ENCODE measurements at places on chromosomes 4 and X. TPM values are rescaled to one million over a fixed set of nuclear protein-coding genes. Genes with fewer than 3 reads are reported as not detected.

GRCh38 chr4:83759611-83760010 lies 223.7 kb downstream of the GPAT3 start:
- H3K27ac ChIP-seq = no peak overlapping the region
- DNase-seq = no peak
- peaks cover 4% of the 10 kb centered on the region for H3K4me1 ChIP-seq
- H3K4me3 ChIP-seq = no peak overlapping the region

GRCh38 chrX:12013211-12013618 lies 125.1 kb upstream of the FRMPD4 start:
- no peaks in the 10 kb centered on the region for H3K36me3 ChIP-seq
- H3K4me3 ChIP-seq = no peak overlapping the region
- no peaks in the 10 kb centered on the region for H3K4me1 ChIP-seq
- H3K27me3 ChIP-seq = no peaks in the 10 kb centered on the region
- H3K27ac ChIP-seq = no peak overlapping the region

GRCh38 chrX:139211568-139212182 lies 318.9 kb upstream of the F9 start:
- no peak overlapping the region for H3K4me3 ChIP-seq
- H3K27ac ChIP-seq = no peak overlapping the region
- no peaks in the 10 kb centered on the region for H3K4me1 ChIP-seq
- no peak for DNase-seq
- no peaks in the 10 kb centered on the region for H3K36me3 ChIP-seq
- no peaks in the 10 kb centered on the region for H3K27me3 ChIP-seq

DNA sequence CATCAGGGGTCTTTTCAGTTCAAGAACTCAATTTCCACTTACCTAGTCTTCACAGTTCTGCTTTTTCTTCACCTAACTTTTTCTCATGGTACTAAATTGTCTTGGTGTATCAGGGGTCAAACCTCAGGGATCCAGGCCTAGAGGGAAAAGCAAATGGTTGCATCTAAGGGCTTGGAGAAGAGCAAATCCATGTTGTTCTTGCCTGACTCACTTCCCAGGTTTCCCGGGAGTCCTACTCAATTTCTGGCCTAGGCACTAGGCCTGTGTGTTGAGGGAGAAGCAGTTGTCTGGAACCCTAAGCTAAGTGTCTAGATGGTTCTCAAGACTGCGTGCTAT lies 191.9 kb upstream of the STK26 start:
- H3K27me3 ChIP-seq = no peaks in the 10 kb centered on the region
- H3K27ac ChIP-seq = peak overlapping the region; percentile 34
- no peaks in the 10 kb centered on the region for H3K36me3 ChIP-seq
- DNase-seq = no peak
- no peaks in the 10 kb centered on the region for H3K4me1 ChIP-seq
- H3K4me3 ChIP-seq = peak overlapping the region; percentile 20

The ZNF732 gene
- total RNA-seq = 2.3 TPM

The NPY5R gene
- total RNA-seq = 1.4 TPM

DNA sequence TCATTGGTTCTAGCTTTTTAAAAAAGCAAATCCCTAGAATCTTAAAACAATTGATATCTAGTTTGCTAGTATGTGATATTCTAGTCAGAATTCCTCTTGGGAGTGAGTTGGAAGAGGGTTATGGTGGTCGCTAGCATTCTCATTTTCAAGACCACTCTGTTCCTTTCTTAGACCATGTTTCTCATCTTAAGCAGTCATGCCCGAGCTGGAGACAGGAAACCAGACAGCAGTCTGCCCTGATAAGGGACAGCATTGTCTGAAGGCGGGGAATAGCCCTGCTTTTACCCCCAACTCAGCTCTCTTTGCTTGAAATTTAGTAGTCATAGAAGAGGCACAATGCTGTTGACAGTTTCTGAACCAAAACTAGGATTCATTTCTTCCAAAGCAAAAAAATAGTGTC lies 5.2 kb downstream of the KLF3 start:
- H3K36me3 ChIP-seq = no peaks in the 10 kb centered on the region
- no peak for DNase-seq
- H3K4me1 ChIP-seq = peaks cover 68% of the 10 kb centered on the region
- peak overlapping the region; percentile 100 for H3K27ac ChIP-seq
- no peaks in the 10 kb centered on the region for H3K27me3 ChIP-seq

The PRKX gene
- total RNA-seq = 42.2 TPM

DNA sequence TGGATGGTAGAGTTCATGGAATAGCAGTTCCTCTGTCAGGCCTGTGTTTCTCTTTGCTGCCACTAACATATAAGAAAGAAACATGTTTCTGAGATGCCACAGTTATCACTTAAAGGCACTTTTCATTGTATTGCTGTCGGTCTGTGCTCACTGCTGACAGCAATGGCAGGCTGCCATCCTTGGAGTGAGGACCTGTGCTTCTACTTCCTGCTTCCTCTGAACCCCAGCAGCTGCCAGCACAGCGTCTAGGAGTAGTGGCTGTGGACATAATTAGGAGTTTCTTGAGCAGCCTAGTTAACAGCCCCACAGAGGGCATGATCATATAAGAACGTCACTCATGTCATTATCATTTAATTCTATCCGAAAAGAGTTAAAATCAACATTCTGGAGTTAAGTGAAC lies 30.5 kb downstream of the F11 start:
- no peak overlapping the region for H3K27ac ChIP-seq
- no peak overlapping the region for H3K4me3 ChIP-seq
- peaks cover 26% of the 10 kb centered on the region for H3K27me3 ChIP-seq
- no peak for DNase-seq
- H3K4me1 ChIP-seq = peaks cover 4% of the 10 kb centered on the region
- no peaks in the 10 kb centered on the region for H3K36me3 ChIP-seq

- no peak for DNase-seq
- H3K27ac ChIP-seq = no peak overlapping the region
- H3K27me3 ChIP-seq = no peaks in the 10 kb centered on the region
- no peaks in the 10 kb centered on the region for H3K36me3 ChIP-seq
- H3K4me1 ChIP-seq = no peaks in the 10 kb centered on the region
Observed at GRCh38 chr4:178255172-178255571, 812.9 kb upstream of the AGA start.

- H3K27me3 ChIP-seq = no peaks in the 10 kb centered on the region
- no peak overlapping the region for H3K4me3 ChIP-seq
- no peak for DNase-seq
- peak overlapping the region; percentile 51 for H3K27ac ChIP-seq
- H3K36me3 ChIP-seq = no peaks in the 10 kb centered on the region
- H3K4me1 ChIP-seq = peaks cover 19% of the 10 kb centered on the region
Observed at GRCh38 chr4:113684534-113685091, 76.9 kb downstream of the CAMK2D start.

The CABS1 gene
- not detected for total RNA-seq

- no peaks in the 10 kb centered on the region for H3K36me3 ChIP-seq
- no peak overlapping the region for H3K27ac ChIP-seq
- peaks cover 8% of the 10 kb centered on the region for H3K27me3 ChIP-seq
- DNase-seq = no peak
- H3K4me1 ChIP-seq = peaks cover 14% of the 10 kb centered on the region
- H3K4me3 ChIP-seq = no peak overlapping the region
Observed at GRCh38 chr4:48907706-48908477, 1.3 kb upstream of the OCIAD2 start.

The KCNIP4 gene
- not detected for total RNA-seq

- DNase-seq = no peak
- no peaks in the 10 kb centered on the region for H3K27me3 ChIP-seq
- H3K36me3 ChIP-seq = no peaks in the 10 kb centered on the region
- H3K27ac ChIP-seq = no peak overlapping the region
- H3K4me1 ChIP-seq = no peaks in the 10 kb centered on the region
- no peak overlapping the region for H3K4me3 ChIP-seq
Observed at GRCh38 chrX:121869876-121870477, 822.6 kb downstream of the GLUD2 start.

DNA sequence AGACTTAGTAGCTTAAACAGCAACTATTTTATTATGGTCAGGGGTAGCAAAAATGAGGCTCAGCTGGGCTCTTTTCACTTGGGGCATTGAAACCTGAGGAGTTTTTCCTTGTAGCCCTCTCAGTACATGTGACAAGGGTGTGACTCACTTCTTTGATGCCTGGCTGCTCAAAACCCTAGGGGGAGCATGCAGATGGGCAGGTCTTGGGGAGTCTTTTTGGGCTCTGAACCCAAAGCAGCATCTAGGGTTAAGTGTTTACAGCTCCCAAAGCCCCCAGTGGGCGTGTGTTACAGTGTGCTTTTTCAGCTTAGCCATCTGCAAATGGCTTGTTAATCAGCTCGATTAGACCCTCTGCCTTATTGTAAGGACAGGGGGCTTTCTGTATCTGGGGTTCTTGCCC lies 1752.7 kb downstream of the PCDH7 start:
- no peak overlapping the region for H3K4me3 ChIP-seq
- no peaks in the 10 kb centered on the region for H3K36me3 ChIP-seq
- no peak for DNase-seq
- no peaks in the 10 kb centered on the region for H3K4me1 ChIP-seq
- no peaks in the 10 kb centered on the region for H3K27me3 ChIP-seq

The ARHGAP6 gene
- 6.7 TPM for total RNA-seq

The NIPAL1 gene
- total RNA-seq = 19.2 TPM

DNA sequence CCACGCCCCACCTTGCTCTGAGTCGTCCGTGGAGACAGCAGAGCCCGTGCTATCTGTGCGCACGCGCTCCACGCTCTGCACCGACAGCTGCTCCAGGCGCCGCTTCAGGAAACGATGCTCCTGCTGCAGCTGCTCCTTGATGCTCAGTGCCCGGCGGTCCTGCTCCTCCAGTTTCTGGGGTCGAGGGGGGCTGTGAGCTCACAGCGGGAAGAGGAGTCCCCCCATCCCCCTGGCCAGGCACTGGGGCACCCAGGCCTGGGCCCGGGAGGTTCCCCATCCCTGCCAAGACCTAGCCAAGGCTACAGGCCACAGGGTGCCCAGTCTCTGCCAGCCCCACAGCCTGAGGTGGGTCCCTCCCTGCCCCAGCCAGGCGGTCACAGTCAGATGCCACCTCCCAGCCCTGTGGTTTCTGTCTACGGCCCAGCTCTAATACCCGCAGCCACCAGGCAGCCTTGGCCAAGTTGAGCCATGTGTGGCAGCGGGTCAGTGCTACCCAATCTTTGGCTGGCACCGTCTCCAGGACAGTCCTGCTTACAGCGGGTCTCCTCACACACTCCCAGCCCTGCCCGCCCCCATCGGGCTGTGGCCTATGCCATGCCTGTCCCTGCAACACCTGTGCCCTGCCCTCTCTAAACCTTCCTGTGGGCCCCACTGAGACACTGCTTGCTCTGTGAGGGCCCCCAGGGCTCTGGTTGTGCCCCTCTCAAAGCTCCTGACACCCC lies 9.3 kb upstream of the HAUS3 start:
- no peaks in the 10 kb centered on the region for H3K27me3 ChIP-seq
- no peak overlapping the region for H3K27ac ChIP-seq
- no peak overlapping the region for H3K4me3 ChIP-seq
- peaks cover 79% of the 10 kb centered on the region for H3K36me3 ChIP-seq
- peak; percentile 67 for DNase-seq
- H3K4me1 ChIP-seq = peaks cover 23% of the 10 kb centered on the region

The PNMA6E gene
- total RNA-seq = not detected

The FGG gene
- total RNA-seq = not detected

Data from suprapubic skin (tissue), 4 donors.